ENCODE measurements at places on chromosomes 11 and 22.

GRCh38 chr11:86696004-86696403 is 23.6 kb upstream of the ME3 start:
- H3K27ac ChIP-seq: peak overlapping the region; percentile 36
- peak overlapping the region; percentile 28 for H3K4me3 ChIP-seq
- no peaks in the 10 kb centered on the region for H3K36me3 ChIP-seq
- H3K4me1 ChIP-seq: peaks cover 72% of the 10 kb centered on the region
- no peaks in the 10 kb centered on the region for H3K27me3 ChIP-seq

- DNase-seq: peak; percentile 71
- no peak within 1 kb of the TSS for H3K27ac ChIP-seq
- H3K4me3 ChIP-seq: peak within 1 kb of the TSS; percentile 84
- H3K27me3 ChIP-seq: no peaks in the 10 kb centered on the region
- no peaks in the 10 kb centered on the region for H3K36me3 ChIP-seq
These were observed at the start of gene BID for GRCh38 chr22:17774206-17774925. TSS of gene BID (minus strand) at chr22:17774469. CDS start at chr22:17750116, 24,353 bp downstream.

DNA sequence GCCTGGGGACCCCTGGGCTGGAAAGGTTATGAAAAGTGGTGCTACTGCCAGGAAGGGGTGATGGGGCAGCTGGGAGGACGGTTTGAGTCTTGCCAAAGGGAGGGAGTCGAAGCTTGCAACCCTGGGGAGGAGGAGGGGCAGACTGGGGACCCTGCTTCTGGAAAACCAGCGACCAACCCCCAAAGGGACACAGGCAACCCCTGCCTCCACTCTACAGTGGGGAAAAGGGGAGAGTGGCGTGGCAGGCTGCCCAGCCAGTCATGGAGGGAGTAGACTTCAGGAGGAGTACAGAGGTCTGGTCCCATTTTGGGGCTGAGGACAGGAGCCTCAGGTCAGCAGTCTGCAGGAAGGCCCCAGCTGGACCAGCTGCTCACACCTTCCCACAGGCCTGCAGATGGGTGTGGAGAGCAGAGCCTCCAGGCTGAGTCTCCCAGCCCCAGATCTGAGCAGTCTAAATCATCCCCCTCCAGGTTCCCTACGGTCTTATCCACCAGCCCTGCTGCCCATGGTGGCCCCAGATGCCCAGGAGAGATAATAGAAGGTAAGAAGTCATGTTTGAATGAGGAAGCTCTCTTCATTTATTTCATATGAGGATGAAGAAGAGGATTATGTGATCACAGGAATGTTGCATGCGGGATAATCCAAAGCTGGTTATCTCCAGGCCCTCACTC is 3.3 kb downstream of the DDT start:
- no peaks in the 10 kb centered on the region for H3K4me1 ChIP-seq
- H3K27me3 ChIP-seq: no peaks in the 10 kb centered on the region
- no peak overlapping the region for H3K27ac ChIP-seq
- no peak overlapping the region for H3K4me3 ChIP-seq
- peaks cover 3% of the 10 kb centered on the region for H3K36me3 ChIP-seq
- no peak for DNase-seq

DNA sequence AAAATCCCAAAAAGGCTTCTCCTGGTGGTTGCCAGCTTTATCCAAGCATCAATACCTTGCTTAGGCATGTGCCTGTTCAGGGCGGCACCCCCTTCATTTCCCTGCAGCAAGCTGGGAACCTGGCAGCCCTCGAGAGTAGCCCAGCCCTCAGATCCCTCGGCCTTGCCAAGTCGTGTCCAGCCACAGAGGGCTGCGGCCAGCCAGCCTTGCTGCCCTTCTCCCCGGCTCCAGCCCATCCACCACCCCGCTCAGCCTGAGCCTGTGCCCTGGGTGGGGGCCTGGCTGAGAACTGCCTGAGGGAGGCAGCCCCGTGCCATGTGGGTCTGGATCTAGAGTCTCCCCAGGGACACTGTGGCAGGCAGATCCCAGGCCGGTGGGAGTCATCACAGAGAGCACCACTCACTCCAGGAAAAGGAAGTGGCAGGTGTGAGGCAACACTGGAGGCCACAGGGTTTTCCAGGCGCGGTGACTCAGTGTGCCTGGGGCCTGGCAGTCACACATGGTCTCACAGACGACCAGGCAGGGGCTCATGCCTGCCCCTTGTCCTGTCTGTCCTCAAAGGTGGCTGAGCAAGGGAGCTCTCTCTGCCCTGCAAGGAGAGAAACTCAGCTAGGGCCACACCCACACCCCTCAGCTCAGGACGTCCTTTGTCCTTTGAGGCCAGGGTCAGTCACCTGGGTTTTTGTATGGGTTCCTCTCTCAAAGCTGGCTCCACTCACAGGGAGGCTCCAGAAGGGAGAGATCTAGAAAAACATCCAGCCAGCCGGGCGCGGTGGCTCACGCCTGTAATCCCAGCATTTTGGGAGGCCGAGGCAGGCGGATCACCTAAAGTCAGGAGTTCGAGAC is 12.2 kb upstream of the CDC42BPG start:
- H3K27ac ChIP-seq: peak overlapping the region; percentile 83
- DNase-seq: peak; percentile 98
- H3K27me3 ChIP-seq: no peaks in the 10 kb centered on the region
- H3K4me3 ChIP-seq: peak overlapping the region; percentile 8
- H3K36me3 ChIP-seq: peaks cover 22% of the 10 kb centered on the region

DNA sequence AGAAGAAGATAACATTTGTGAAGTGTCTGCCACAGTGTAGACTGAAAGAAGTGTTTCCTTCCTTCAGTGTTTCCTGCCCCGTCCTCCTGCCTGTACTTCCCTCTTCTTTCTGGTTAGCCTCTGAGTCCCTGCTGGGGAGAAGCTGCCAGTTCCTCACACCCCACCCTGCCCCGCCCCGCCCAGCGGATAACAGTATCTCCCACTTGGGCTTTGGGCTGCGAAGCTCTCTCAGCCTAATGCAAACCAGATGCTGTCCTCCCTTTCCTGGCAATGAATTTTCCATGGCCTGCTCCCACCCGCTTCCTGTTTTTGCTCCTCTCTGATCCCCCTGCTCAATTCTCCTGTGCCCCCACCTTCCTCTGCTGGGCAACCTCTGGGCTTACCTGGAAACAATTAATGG is 5.2 kb upstream of the RAB3IL1 start:
- no peak overlapping the region for H3K4me3 ChIP-seq
- DNase-seq: peak; percentile 85
- peaks cover 18% of the 10 kb centered on the region for H3K4me1 ChIP-seq
